ENCODE measurements at places on chromosomes 6 and 20. TPM values are rescaled to one million over a fixed set of nuclear protein-coding genes. Genes with fewer than 3 reads are reported as not detected.

The SIM1 gene
- total RNA-seq: not detected

The FAM184A gene
- 30.4 TPM for total RNA-seq

The KCNQ5 gene
- total RNA-seq: 4.1 TPM

The TTLL9 gene
- total RNA-seq: 2.5 TPM

The BTN1A1 gene
- not detected for total RNA-seq

The SNX9 gene
- 13.3 TPM for total RNA-seq

The CDSN gene
- total RNA-seq: not detected

The PARD6B gene
- total RNA-seq: 8.5 TPM

The OLIG3 gene
- 1.2 TPM for total RNA-seq

Measured in cerebellum (tissue), 4 donors.